SJSA1 (cell line): ENCODE measurements at places on chromosomes 12 and 14. TPM values are rescaled to one million over a fixed set of nuclear protein-coding genes. Genes with fewer than 3 reads are reported as not detected.

LRTM2 gene
- not detected in 2 replicates for total RNA-seq

DNA sequence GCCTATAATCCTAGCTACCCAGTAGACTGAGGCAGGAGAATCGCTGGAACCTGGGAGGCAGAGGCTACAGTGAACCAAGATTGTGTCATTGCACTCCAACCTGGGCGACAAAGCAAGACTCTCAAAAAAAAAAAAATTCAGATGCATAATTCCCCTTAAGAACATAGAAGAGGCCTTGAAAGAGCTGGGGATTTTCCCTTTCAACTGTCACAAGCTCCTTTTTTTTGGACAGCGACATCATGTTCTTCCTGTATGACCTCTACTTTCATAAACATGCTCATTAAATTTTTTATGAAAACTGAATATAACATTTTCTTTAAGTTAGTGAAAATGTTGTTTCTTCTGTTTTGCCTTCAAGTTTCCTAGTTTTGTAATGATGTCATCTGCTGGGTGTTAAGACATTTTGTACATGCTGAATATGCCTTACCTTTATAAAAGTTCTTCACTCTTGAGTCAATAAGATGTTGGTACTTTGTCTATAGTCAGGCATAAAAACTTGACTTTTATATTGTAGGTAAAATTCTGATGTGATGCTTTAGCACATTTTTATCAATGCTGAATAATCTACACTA is 76.0 kb downstream of the PTHLH start:
- no peak for DNase-seq

NID2 gene
- total RNA-seq: 63.9 and 65.3 TPM in 2 replicates

DNA sequence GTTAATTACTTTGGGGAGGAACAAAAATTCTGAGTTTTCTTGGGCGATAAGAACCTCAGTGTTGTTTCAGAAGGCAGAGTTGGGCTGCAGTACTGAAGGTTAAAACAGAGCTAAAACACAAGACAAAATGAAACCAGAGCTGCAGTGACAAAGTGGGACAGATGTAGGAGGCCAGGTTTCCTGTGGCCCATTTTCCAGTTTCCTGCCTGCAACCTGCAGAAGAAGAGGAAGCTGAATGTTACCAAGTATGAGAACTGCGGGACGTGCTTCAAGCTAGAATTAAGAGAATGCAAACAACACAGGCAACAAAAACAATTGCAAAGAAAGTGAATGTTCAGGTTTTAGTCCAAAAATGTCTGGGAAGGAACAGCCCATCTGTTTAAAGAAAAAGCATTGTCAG is 17.8 kb downstream of the ELK3 start:
- DNase-seq: no peak

DNA sequence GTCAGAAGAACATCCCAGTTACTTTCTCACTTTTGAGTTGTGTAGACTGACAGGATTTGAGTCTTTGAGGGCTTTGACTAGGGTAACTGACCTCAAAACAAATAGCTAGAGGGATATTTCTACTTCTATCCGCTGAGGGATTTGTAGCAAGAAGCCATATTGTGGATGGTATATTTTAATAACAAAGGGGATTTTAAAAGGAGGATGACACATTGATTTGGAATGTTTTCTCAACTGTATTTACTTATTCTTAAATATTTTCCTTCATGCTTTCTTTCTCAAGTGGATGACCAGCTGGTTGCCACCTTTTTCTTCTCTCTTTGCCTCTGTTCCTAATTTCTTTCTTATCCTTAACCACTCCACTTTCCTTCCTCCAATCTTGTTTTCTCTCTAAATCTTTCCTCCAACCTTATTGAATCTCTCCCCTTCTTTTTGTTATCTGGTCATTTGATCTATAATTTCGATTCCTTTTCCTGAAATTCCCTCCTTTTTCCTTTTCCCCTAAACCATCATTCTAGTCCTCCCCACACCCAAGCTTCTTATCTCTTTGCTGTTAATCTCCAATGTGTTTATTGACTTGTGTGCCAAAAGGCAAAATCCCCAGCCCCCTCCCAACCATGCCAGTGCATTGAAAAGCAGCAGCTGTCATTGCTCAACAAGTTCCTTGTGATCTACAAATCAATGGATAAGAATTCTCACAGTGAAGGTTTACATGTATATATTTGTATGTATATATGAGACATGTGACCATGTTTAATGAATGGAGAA is 411.6 kb downstream of the RAD51B start:
- DNase-seq: peak; percentile 78

- DNase-seq: no peak
These were observed 90.2 kb downstream of the CALM1 start for GRCh38 chr14:90487031-90487430.

RTL1 gene
- not detected in 2 replicates for total RNA-seq

GRCh38 chr14:99590746-99591555 is 13.1 kb downstream of the CCDC85C start:
- DNase-seq: no peak

DNA sequence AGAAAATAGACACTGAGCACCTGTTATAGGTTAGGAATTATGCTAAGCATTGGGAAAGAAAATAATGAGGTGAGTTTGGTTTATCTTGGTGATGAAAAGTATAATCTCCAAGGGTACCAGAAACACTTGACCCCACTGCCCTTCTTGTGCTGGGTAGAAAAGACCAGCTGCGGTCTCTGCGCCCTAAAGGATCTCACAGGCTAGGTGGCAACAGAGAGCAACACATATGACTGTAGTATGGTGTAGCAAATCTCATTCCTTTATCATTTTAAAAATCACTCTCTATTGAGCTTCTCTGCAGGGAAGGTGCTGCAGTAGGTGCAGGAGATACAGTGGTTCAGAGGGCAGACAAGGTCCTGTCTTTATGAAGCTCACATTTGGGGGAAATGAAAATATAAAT is 26.1 kb downstream of the NRXN3 start:
- no peak for DNase-seq

- DNase-seq: no peak
These were observed 171.7 kb downstream of the NRXN3 start for GRCh38 chr14:78341827-78342389.

SPIC gene
- not detected in 2 replicates for total RNA-seq

DNA sequence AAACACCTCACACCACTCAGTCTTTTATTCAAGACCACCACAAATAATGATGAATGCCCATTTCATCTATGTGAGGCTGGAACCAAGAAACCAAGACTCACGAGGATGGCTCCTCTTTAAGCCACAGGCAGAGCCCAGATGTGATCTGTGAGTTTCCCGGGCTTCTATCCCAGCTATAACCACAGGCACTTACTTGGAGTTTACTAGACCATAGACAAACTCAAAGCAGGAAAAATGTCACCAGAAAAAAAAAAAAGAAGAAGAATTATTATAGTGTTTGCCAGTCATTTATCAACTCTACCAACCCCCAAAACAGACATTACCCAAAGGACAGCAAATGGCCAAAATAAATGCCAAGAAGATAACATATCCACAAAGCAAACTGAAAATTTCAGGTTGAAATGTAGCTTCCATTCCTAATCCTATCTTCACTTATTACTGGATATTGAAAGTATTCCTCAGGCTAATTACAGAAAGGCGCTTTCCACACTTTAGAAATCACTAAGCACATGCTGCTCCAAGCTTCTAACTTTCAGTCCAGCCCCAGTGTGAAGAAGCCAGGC is 44.7 kb downstream of the ZFYVE1 start:
- DNase-seq: no peak

CNIH1 gene
- total RNA-seq: 104 and 219 TPM in 2 replicates

DNA sequence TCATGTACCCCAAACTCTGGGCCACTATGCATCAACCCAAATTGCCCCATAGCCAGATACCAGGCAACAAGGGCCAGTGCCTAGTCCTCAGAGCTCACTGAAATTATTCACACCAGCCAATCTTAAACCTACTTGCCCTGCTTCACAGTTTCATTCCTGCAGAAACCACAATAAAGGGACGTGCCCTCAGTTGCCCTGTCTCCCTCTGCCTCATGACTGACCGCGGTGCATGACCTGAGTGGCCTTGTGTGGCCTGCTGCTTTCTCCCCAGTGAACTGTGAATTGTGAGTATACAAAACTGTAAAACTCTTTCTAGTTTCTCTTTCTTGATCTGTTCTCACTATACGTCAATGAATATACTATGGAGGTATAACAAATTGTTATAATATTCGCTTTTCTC is 490.9 kb upstream of the MIS18BP1 start:
- peak; percentile 20 for DNase-seq

CLEC1B gene
- not detected in 2 replicates for total RNA-seq

GRCh38 chr12:623172-623864 is 39.9 kb downstream of the NINJ2 start:
- no peak for DNase-seq

GRCh38 chr12:19915392-19916195 is 452.7 kb upstream of the PDE3A start:
- no peak for DNase-seq

DNA sequence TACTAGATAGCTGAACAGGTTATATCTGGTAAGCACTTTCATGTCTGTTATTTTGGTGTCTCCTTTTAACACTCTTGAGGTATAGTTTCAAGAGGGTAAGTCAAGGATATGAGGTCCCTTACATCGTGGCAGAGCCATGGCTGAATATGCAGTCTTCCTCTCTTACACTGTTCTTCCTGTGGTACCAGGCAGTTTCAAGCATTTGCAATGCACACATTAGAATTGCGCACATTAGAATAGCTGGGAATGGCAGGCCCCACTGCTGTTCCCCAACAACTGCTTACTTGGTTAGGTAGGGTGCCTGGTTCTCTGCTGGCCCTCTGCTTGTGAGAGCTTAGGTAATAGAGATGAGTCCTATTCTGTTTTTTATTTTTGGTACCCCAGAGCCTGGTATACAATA is 41.2 kb downstream of the TMTC2 start:
- DNase-seq: no peak

- DNase-seq: no peak
These were observed 39.2 kb downstream of the PPTC7 start for GRCh38 chr12:110543965-110544364.

RESF1 gene
- 16.3 and 21.0 TPM in 2 replicates for total RNA-seq

DNA sequence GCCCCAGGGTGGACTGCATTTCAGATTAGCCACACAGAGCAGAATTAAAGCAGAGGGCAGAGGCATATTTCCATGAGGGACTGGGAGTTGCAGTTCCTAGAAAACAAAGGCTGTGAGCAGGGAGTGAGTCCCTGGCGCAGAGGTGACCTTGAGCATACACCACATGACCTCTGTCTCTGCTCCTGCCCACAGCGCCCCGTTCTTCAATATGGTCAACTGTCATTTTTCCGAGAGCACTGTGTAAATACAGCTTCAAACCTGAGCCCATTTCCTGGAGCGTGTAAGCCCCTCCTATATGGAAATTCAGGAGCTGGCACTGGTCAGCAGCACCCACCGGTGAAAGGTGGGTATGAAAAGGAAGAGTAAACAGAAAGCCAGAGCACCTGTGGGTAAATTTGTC is 192.2 kb upstream of the PELI2 start:
- DNase-seq: no peak

DNA sequence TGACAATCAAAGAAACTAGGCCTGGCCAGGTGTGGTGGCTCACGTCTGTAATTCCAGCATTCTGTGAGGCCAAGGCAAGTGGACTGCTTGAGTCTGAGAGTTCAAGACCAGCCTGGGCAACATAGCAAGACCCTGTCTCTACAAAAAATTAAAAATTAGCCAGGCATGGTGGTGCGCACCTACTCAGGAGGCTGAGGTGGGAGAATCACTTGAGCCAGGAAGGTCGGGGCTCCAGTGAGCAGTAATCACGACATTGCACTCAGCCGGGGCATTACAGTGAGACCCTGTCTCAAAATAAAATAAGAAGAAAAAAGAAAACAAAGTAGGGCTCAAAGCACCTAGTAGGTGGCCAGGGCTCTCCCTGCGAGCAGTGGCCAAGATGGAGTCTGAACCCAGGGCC is 79.1 kb downstream of the CHGA start:
- DNase-seq: no peak

DNA sequence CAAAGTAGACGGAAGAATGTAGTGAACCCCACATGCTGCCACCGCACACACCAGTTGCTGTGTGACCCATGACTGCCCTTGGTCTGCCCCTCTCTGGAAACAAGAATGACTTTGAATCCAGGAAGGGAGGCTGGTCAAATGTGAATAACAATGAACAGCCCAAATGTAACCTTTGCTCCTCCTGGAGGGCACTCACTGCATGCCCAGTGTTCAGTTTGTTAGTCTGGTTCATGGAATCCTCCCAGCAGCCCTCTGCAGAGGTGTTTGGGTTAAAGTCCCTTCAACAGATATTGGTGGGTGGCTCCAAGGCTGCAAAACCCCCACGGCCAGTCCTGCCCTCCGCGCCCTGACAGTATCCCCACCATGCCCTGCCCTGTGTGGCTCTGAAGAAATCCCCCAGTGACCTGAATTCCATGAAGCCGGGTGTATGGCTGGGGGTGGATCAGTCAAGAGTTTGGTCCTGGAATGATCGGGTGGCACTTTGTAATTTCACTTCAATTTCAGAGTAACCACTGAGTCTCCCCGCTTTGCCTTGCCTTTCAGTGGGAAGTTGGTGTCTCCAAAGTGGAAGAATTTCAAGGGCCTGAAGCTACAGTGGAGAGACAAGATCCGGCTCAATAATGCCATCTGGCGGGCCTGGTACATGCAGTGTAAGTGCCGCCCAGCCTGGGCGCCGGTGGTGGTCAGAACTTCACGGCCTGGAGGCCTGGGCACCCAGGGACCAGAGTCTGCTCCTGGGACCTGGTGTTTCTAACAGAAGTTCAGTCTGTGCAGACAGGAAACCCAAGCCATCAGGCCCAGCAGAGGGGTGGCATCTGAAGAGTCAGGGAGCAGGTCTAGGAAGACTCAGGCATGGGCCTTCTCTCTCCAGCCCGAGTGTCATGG is 47.1 kb downstream of the IL31 start:
- no peak for DNase-seq

PROX2 gene
- total RNA-seq: not detected in 2 replicates

HHIPL1 gene
- total RNA-seq: 0.42 TPM in 1 of 2 replicates, not detected in the other

GRCh38 chr12:1161197-1161596 is 170.2 kb downstream of the ERC1 start:
- no peak for DNase-seq

GRCh38 chr12:75979181-75979580 is 52.4 kb downstream of the PHLDA1 start:
- peak; percentile 66 for DNase-seq

TMEM253 gene
- not detected in 2 replicates for total RNA-seq

DNA sequence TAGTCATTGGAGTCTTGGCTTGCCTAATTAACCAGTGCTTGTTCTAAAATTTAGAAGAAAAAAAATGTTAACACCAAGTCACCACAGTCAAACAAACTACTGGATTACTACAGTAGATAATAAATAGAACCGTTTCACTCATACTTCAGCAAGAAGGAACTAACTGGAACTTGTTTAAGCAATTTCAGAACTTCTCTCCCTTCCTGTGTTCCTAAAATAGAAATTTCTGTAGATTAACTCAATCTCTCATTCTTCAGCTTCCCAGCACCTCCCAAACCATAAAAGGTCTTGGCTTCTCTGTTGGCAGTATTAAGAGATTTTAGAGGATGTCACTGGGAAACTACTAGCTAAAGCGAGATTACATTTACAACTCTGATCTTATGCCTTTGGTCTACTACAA is 18.6 kb downstream of the GNS start:
- DNase-seq: no peak

NAA30 gene
- 21.6 and 29.2 TPM in 2 replicates for total RNA-seq

FSCB gene
- total RNA-seq: not detected in 2 replicates

DNA sequence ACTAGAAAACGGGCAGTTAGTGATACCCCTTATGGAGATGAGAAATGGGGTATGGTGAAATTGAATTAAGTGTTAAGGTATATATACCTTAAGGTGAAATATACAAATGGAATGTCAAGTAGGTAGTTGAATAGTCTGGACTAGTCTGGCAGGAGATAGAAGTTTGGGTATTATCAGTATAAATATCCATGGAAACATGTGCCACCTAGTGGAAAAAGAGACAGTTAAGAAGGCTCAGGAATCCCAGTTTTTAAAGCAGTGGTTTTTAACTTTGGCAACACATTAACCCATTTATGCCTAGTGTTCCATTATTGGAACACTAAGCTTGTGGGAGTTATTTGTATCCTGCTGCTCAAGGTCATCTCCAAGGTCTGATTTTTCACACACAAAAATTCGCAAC is 38.6 kb upstream of the TPH2 start:
- no peak for DNase-seq
